Naive thymus-derived CD4-positive, alpha-beta T cell (primary cell): ENCODE measurements at places on chromosomes 2 and 18.

DNA sequence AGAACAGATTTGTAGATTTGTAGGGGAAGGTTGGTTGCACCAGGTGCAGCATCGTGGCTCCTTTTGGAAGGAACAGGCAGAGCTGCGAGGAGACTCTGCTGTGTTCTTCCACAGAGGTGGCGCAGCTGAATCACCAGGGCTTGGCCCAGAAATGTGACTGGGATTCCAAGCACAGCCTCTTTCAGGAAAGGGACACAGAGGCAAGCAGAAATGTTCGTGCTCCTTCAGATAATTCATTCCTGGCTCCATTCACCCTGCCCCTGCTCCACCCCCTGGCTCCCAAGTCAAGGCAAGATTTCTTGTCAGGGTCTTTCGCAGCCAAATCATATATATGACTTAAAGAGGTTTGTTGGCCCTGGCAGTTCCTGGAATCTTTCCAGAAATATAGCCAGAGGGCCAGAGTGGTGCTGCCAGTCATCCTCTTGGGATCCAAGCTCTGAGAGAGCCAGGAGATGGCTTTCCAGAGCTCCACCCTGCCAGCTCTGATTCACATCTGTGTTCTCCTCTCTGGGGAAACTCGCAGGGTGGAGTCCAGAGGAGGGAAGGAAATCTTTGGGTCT lies 203.9 kb upstream of the TANK start:
- DNase-seq: no peak

- no peak for DNase-seq
These were observed 26.5 kb downstream of the BCL2 start for GRCh38 chr18:63292831-63293683.

- DNase-seq: no peak
These were observed 51.0 kb downstream of the LAMA3 start for GRCh38 chr18:23740105-23740830.

- no peak for DNase-seq
These were observed 57.8 kb downstream of the ITGB1BP1 start for GRCh38 chr2:9365498-9366019.

- DNase-seq: no peak
These were observed 34.1 kb downstream of the RAPH1 start for GRCh38 chr2:203500951-203501350.

DNA sequence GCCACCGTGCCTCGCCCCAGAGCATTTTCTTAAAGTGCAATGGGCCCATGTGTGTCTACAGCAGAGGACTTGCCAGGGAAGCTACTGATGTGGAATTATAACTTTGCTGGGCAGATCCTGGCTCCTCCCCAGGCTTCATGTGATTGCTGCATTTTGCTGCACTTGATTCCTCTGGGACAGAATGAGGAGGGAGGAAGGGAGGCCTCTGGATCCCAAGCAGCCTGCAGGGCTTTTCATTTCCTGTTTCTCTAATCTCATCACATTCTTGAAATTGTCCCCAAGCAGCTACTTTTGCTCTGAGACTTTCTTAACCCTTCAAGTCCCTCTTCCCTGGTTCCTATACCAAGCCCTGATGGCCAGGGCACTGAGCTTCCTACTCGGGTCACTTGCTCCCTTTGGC lies 134.4 kb upstream of the SEC11C start:
- no peak for DNase-seq

- no peak for DNase-seq
These were observed 49.8 kb downstream of the PIAS2 start for GRCh38 chr18:46867367-46868143.

GRCh38 chr18:37460604-37461003 lies 105.0 kb downstream of the CELF4 start:
- no peak for DNase-seq

GRCh38 chr2:166088634-166089033 lies 39.2 kb downstream of the SCN1A start:
- no peak for DNase-seq

GRCh38 chr18:74551936-74552555 lies 17.7 kb downstream of the CNDP1 start:
- DNase-seq: peak; percentile 69

DNA sequence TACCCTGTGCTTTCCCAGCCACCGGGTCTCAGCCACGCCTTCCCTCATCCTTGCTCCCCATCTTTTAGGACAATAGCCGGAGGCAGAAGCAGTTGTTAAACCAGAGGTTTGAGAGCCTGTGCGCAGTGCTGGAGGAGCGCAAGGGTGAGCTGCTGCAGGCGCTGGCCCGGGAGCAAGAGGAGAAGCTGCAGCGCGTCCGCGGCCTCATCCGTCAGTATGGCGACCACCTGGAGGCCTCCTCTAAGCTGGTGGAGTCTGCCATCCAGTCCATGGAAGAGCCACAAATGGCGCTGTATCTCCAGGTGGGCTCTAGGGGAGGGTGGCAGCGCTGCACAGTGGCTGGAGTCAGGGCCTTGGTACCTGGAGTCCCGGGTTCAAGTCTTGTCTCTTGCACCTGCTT lies 2.7 kb downstream of the UCN start:
- no peak for DNase-seq

DNA sequence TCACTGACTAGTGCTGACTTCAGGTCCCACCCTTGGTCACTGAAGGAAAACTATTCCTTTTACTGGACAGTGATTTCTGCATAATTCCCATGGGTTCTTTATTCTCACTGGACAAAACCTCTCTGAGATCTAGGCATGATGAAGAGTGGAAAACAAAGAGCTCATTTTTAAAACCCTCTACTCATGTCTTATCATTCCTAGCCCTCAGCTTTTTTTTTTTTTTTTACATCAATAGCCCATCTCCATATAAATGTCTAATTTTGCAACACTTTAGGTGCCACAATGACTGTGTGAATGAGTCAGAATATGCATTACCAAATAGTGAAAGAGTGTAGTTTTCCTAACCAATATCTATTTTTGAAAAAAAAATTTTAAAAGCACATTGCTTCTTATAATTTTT lies 74.8 kb downstream of the TCF4 start:
- DNase-seq: no peak

GRCh38 chr2:109098251-109098920 lies 30.6 kb upstream of the SH3RF3 start:
- no peak for DNase-seq

DNA sequence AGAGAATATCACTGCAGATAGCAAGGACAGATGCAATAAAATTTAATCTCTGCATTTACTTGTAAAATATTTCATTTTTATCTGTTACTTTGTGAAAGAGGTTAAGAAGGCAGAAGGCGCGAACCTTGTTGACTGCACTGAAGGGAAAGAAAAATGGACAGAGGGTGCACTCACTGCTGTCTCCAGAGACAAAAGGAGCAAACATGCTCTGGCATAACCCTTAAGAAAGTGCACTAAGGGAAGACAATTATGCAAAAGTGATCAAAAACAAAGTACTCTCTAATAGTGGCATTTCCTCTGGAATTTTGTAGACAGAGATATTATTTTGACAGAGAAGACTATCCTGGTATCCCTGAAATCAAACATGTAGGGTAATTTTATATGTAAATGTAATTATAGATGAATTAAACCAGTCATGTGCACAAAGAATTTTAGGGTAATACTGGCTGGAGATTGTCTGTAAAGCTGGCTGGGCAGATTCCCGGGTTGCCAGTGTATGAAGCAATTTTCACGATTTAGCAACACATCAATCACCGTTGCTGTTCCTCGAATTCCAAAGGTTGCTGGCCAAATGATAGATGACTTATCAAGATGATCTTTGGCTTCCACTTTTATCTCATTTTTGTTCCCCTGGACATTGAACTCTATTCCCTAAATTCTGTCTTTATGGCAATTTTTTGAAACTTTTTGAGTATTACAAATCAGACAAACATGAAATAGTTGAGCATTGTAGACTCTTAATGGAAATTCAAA lies 1176.9 kb downstream of the SUCLG1 start:
- DNase-seq: no peak

DNA sequence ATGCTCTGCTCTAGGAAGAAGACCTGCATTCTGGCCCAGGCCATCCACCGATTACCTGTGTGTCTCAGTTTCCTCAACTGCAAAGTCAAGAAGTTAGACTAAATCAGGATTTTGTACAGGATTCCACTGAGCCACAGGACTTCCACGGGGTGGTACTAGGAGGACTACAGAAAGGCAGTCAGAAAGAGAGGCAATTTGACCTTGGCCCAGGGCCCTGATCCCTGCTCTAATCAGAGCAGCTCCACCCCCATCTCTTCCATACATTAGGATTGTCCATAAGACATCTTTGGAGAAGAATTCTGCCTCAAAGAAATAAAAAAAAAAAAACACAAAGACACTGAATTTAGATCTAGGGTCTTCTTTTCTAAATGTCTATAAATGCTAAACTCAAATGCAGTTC lies 52.8 kb upstream of the TSPYL6 start:
- no peak for DNase-seq

DNA sequence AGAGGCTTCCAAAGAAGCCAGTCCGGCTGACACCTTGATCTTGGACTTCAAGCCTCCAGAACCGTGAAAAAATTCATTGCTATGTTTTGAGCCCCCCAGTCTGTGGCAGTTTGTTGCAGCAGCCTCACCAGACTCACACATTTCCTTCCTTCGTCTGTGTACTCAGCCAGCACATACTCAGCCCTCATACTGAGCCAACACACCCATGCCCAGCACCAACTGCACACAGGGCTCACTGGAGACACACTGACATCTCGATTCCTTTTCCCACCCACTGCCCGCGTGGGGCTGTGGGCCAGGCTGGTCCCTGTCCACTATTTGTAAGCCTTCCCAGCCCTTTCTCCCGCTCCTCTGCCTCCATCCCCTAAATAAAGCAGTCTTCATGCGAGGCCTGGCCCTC lies 24.1 kb upstream of the NMUR1 start:
- DNase-seq: no peak

DNA sequence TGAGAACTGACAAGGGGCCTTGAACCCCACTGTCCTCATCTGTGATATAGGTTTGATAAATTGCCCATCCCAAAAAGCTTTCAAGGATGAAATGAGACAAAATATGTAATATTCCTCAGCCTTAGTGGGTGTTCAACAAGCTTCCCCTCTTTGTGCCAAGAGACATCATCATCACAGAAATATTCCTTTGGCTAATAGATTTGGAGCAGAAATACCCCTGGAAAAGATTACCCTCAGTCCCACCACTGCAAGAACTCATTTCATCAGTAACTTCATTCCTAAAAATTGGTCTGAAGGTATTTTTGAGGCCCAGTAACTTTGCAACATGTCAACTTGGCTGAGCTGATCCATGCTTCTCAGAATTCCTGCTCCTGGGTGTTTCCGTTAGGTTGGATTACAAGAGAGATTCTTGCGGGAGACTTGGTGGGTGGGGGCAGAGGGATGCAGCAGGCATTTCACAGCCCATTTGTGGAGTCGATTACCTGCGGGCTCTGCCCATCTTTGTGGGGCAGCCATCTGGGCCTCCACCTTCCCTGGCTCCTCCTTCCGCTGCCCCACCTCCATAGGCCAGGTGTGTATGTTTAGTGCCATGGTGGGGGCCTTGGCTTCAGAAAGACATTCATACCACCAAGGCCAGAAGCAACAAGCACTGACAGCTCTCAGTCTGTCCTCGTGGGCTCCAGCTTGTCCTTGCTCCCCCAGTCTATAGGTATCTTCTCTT lies 263.9 kb downstream of the GLI2 start:
- DNase-seq: no peak

- DNase-seq: no peak
These were observed 472 bp upstream of the PLEKHM3 start for GRCh38 chr2:208025814-208026184.

- no peak for DNase-seq
These were observed 68.8 kb upstream of the SPTBN1 start for GRCh38 chr2:54387059-54387991.

DNA sequence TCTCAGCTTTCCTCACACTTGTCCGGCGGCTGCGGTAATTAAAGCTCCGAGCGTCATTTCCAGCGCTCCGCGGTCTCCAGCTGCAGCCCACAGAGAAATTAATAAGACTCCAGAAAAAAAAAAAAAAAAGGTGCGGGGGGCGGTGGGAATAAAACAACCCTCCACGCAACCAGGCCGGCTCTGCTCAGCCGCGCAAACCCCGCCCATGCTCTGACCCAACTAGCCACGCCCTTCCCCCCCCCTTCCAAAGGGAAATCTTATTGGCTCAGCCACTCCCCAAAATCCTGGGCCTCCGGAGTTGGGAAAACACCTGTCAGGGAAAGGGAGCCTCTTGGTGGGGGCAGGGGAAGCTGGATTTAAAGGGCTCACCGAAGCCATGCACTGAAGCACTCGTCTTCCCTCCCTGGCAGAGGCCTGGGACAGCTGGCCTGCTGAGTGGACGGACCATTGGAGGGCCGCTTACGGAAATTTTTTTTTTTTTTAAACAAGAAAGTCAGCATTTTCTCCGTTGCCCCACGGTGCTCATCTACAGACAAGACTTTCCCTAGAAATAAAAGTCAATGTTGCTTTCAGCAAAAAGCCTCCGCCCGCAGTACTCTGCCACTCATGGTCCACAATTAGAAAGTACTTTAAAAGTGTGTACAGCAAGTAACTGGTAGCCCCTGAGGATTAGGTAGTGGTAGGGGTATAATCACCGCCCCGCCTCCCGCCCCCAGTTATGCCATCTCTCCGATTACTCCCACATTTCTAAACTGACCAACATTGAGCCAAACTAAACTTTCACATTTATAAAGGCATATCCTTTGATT lies 674 bp upstream of the ERBB4 start:
- no peak for DNase-seq

DNA sequence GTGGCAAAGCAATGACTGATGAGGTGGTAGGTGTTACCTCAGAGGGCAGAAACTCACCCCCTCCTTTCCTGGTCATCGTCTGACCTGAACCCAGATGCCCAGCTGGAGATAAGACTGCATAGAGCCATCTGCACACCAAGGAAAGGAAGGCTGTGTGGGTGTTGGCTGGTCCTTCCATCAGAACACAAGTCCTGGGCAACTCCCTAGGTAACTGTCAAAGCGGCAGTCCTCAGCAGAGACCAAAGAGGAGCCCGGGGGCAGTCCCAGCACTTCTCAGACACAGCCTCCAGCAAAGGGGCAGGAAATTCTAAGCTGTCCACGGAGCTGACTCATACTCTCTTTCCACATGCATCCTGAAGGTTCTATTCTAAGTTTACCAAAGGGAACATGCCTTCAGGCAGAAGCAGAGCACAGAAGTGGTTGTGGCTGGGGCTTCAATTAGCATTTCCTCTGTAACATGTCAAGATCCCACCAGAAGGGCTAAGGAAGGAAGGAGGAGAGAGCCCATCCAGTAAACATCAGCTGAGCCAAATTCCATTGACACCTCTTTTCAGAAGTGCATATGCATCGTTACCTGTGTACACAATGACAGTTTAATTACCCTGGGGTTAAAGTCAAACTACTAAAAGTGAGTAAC lies 54.7 kb downstream of the SPRED2 start:
- no peak for DNase-seq

- no peak for DNase-seq
These were observed 267.3 kb upstream of the MC4R start for GRCh38 chr18:60639836-60640235.

GRCh38 chr2:187051350-187051749 lies 202.4 kb upstream of the ZSWIM2 start:
- DNase-seq: no peak

- DNase-seq: no peak
These were observed 131.4 kb upstream of the MAPRE2 start for GRCh38 chr18:34909637-34910364.

DNA sequence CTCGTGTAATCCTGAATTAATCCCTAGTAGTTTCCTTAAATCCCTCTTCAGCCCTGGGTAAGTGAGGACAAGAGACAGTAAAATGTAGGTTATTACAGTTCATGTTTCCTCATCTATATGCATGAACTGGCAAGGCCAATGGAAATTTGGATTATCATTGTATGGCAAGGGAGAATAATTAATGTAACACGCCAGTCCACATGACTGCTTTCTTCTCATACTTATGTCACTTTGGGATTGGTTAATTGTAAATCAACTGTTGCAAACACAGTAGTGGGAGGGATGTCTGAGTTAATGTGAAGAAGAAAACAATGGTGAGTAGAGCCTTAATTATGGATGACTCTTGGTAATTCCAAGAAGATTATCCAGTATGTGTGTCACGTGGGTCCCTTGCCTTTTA lies 1.7 kb upstream of the SERPINB7 start:
- DNase-seq: no peak
